ENCODE measurements at places on chromosomes 13 and 19.

GRCh38 chr19:16283210-16284061 is 41.2 kb upstream of the KLF2 start:
- DNase-seq: no peak

DNA sequence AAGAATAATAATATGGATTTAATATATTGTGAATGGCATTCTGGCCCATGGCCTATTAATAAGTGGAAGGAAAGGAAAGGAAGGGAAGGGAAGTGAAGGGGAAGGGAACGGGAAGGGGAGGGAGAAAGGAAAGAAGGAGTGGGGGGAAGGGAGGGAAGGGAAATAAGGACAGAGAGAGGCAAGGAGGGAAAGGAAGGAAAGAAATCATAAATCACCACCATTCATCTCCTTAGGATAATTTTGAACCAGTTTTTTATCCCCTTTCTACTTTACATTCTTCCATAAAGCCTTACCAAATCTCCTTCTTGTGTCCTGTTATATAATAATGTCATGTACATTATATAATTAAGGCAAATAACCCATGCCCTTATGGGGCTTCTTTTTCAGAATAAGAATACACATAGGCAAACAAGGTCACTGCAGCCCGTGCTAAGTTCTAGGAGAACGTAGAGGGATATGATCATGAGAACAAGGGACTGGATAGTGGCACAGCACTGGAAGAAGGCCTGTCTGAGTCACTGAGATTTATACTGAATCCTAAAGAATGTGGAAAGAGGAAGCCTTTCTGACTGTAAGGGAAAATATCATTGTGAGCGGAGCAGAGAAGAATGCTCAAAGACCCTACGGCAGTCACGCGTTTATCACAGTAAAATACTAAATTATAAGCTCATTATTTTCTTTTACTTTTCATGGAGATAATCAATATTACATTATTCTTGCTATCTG is 444.5 kb upstream of the GPC6 start:
- no peak for DNase-seq

GRCh38 chr19:39968789-39969188 is 2.2 kb upstream of the PSMC4 start:
- DNase-seq: no peak

GRCh38 chr13:101453784-101454201 is 1.3 kb downstream of the ITGBL1 start:
- no peak for DNase-seq

DNA sequence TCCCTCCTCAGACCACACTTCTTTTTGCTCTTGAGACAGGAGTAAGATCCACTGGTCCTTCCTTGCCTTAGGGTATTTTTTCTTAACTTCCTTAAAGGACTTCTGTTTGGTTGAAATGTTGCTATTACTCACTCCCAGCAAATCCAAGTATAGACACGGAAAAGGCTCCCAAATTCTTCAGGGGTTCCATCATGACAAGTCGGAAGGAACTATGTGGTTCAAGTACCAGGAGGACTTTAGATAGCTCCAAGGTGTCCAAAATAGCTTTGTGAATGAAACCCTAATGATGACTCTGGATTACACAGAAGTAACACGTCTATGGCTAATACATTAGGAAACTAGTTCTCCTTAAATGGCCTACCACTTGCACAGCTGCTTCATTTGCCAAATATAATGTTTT is 238.7 kb downstream of the KCTD12 start:
- no peak for DNase-seq

DNA sequence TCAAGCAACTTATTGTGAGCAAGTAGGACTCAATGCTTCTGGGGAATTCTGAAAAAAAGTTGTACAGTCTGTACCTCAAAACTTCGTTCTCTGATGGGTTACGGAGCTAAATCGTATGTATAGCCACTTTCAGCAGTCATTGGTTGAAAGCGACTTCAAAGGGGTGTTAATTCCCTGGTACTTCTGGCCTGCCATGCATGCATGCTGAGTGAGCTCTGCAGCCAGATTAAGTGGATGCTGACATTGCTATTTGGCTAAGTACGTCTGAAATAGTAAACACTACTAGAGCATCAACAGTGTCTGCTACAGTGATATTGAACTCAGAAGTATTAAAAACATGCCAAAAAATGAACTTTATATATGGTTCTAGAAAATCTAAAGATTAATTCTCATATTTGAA is 1183.1 kb upstream of the PCDH20 start:
- no peak for DNase-seq

DNA sequence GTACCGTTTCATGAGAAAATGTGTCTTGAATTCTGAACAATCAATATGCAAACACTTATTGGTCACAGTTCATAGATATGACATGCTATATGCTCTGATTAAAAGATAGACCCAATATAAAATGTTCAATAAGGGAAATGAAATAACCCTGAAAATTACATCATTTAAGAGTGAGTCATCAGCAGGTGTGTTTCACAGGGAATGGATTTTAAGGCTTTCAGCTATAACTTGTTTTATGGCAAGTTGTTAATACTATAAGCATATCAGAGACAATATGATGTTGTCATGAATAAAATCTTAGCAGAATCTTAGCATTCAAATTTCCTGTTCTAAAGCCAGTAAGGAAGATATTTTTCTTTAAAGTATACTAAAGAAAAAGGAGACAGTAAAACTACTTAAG is 483.4 kb upstream of the PCDH9 start:
- DNase-seq: no peak
